CD4-positive, alpha-beta T cell (primary cell): ENCODE measurements at places on chromosomes 6 and 20.

GRCh38 chr6:167564416-167565250 is 239.7 kb downstream of the TTLL2 start:
- no peak for DNase-seq

DNA sequence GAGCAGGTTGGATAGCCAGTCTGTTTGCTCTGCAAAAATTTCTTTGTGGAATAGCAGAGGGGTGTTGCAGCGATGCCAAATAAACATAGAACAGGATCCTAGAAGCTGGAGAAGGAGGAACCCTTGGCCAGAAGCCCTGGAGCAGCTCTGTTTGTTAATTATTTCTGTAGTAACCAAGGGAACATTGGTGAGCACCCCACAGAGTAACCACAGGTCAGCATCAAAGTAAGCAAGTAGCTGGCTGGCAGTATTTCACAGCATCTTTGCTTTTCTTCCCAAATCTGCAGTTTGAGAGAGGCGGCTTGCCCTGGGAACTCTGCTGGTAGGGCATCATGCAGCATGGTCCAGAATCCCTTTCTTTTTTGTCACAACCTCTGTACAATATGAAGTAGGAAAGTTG is 12.7 kb upstream of the APMAP start:
- DNase-seq: no peak

DNA sequence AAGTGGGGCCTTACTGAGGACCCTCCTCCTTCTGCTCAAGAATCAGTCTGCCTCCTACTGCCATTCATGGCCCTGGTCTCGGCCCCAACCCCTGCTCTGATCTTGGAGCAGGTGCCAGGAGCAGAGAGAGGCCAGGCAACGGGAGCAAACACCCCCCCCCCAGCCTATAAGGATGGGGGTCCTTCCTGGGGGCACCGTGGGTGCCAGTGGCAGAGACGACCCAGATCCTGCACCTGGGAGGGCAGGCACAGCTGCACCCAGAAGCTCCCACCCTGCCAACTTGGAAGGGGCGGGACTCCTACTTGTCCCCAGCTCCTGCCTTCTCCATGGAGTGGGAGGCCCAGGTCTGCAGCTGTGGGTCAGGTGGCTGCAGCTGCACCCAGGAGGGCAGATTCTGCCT is 183.2 kb downstream of the EYA4 start:
- DNase-seq: no peak

DNA sequence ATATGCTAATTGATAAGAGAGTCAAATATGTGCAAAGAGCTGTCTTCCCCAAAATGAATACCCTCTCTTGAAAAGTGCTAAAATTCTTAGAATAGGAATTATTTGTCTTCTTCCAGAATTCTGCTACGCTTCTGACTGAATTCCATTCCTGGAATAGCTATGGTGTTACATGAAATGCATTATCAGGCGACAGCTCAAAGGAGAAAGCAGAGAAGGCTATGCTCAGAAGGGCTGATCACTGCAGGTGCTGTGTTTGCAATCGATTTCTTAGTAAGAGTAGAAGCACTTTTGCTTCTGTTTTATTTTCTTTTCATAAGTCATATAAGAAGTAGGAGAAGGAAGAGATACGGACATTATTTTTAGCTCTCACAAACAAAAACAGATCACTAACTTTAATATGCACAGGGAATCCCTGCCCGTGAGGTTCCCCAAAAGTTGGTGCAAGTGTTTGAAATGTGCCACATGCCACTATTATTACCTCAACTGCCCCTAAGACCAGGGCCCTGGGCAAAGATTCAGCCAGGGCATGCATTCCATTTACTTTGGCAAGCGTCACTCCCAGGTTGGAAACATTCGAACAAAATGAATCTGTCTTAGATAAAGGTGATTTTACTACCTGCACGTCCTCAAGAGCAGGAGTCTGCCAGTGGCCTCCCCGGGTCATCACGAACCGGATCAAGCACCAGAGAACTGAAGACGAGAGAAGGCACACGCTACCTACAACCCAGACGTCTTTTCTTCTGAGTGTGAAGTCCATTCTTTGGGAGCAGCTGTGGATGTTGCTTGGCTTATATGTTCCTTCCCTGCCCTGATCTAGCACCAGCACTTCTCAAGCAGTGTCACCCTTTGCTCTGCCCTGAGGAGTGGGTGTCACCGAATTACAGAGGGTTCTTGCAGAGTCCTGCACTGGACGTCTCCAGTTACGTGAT is 7.2 kb downstream of the MYLK4 start:
- DNase-seq: no peak

- DNase-seq: no peak
Observed at GRCh38 chr6:12017263-12017662, 5.2 kb downstream of the HIVEP1 start.

DNA sequence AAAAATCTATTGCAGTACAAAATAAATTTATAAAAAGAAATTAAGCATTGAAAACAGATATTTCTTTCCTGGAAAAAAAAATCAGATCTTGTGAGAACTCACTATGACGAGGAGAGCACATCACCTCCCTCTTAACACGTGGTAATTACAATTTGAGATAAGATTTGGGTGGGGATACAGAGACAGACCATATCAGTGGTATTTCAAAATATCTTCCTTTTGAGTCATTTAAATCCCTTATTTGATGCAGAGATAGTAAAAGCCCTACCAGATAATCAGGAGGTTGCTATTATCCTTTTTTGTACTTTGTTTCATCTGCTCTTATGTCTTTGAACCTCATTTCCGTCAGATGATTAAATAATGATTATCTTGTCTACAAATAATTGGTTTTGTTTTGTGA is 800.4 kb downstream of the KIF16B start:
- no peak for DNase-seq

GRCh38 chr20:58471193-58472164 is 43.7 kb downstream of the APCDD1L start:
- DNase-seq: no peak

DNA sequence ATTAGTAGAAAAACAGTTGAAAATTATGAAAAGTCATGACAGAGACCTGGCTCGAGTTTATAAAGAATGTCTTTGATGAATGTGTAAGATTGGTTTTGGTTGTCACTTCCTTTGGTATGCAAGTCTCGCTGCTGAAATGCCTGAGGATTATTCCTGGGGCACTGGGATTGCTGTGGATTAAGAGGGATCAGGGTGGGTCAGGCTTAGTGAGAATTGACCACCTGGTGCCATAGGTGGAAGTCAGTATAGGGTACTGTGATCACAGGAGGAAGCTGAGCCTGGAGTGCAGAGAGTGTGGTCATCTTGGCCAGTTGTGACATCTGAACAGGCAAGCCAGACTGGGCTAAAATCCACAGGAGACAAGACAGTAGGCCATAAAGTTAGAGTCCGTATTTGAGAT is 34.9 kb downstream of the CEP43 start:
- no peak for DNase-seq

- DNase-seq: no peak
Observed at GRCh38 chr20:34883087-34883688, 6.8 kb downstream of the ACSS2 start.

- no peak for DNase-seq
Observed at GRCh38 chr20:1373036-1373435, 19.8 kb downstream of the FKBP1A start.

GRCh38 chr6:126781582-126781981 is 336.9 kb upstream of the RSPO3 start:
- no peak for DNase-seq

- DNase-seq: no peak
Observed at GRCh38 chr20:1811621-1812498, 83.3 kb upstream of the SIRPA start.

GRCh38 chr6:20793174-20793573 is 258.9 kb downstream of the CDKAL1 start:
- DNase-seq: no peak

GRCh38 chr6:127376685-127377084 is 33.3 kb upstream of the ECHDC1 start:
- DNase-seq: no peak

DNA sequence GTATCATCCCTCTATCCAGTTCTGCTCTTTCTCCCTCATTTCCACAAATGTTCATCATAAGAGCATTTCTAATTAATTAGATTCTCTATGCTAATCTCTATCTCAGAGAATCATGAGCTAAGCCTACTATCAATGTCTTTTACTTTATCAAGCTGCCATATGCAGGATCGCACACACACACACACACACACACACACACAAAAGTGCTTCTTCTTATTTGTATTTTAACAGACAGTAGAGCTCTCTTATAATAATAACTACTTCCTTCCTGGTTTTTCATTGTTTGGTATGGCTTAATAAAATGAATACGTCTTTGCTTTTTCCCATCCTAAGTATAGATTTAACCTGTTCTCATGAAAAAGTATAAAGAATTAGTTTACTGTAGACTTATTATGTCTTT is 170.2 kb downstream of the HAO1 start:
- DNase-seq: no peak

GRCh38 chr6:150874179-150874578 is 8.7 kb downstream of the MTHFD1L start:
- no peak for DNase-seq

DNA sequence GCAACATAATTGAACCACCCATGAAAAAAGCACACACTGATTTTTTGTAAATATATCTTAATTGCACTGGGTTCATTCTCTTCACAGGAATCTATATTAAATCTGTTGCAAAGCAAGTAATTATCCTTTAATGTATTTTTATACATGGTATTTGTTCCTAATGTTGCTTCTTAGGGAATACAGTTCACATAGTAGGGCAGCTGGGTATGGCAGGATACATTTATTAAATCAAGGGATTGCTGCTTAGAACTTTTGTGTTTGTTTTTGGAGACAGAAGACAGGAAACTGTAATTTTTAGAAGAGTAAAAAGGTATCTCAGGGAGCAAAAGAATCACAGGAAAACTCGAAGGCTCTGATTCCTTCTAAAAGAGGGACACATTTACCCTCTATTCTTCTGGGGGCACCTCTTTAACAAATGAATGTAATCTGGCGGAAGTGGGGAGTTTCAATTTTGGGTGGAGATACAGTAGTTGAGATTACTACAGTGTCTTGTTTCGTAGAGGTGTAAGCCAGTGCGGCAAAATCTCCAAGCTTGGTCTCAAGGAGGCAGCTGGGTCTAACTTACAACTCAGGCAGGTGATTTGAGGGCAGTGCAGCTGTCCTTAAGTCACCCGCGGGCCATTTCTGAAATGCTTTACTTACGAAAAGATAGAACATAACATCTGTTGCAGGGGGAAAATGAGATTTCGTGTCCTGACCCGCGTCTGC is 812 bp upstream of the SMIM13 start:
- no peak for DNase-seq

DNA sequence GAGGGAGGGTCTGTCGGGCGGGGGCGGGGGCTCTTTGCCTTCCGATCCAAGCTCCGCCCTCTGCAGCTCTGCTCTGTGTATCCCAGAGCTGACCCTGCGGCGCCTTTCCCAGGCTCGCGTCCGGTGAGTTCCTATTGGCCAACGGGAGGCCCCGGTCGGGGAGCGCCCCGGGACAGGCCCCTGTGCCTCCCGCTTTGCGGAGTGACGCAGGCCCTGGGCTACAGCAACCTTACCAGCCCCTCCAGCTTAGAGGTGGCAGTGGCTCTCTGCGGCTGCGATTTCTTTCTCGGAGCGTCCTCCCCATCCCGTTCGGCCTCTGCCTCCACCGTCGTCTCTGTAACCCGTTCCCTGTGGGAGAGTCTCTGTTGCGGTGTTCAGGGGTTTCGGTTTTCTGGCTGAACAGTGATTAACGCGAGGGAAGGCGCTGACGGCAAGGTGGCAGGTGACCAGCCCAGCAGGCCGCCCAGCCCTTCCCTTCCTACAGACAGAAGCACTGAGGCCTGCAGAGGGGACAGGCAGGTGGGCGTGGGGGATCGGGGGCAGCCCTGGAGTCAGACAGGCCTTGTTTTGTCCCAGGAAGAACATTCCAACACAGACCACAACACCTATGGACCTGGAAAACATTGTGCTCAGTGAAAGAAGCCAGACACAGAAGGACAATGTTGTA is 18.1 kb upstream of the CEBPB start:
- DNase-seq: no peak

DNA sequence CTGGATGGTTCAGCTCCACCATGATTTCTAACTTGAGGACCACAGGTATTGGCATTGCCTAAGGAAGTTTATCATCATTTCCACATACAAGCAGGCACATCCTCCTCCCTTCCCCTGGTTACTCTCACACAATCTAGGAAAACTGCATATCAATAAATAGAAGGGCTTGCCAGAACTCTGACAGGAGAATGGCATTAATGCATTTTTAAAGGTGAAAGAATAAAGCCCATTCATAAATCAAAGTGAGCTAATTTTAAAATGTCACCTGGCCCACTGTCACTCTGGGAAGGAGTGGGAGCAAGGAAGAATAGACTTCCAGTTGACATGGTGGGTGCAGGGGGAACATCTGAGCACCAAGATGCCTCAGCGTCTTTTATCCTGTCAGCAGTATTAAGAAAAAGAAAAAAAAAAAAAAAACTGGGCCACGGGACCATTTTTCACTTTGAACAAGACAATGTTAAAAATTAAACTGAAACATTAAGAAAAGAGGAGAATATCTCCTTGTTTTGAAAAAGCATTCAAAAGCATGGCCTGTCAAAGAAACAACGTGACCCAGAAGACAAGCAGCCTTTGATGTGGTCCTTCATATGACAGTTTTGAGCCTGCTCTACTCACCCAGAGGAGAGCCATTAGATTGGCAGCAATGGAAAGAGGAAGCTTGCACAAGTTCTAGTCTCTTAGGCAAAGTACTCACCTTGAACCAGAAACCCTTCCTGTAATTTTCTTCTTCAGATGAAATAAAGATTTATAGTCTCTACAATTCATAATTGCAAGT is 39.3 kb upstream of the SMLR1 start:
- no peak for DNase-seq

DNA sequence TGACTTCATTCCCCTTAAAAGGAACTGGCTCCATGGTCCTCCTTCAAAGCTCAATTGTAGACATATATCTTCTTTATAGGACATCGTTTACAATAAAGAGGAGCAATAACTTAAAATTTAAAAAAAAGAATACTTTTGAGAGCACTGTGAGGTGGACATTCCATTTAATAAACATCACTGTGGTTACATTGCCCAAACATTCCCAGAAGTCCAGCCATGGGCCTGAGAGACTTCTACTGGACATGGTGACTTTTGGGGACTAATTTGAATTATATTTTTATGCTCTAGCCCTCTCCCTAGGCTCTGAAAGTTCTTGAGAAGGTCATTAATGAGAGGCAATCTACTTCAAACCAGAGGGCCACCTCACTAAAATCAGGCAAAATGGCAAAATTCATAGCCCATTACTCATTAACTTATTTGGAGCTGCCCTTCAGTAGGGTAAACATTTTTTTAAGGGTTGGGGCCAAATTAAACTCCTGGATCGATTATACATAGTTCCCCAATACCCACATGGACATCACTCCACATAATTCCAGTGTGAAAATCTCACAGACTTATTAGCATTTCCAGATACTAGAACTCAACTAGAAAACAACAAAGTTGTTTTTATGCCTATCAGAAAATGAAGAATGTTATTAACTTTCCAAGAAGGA is 17.1 kb downstream of the ISM1 start:
- no peak for DNase-seq

GRCh38 chr6:29522227-29522626 is 34.5 kb upstream of the MAS1L start:
- DNase-seq: no peak

GRCh38 chr6:161137839-161138542 is 135.9 kb downstream of the AGPAT4 start:
- no peak for DNase-seq

GRCh38 chr6:77019081-77019480 is 444.2 kb downstream of the HTR1B start:
- DNase-seq: no peak
